ENCODE measurements at places on chromosomes 12 and 14. TPM values are rescaled to one million over a fixed set of nuclear protein-coding genes. Genes with fewer than 3 reads are reported as not detected.
A peak's percentile ranks its signal among the peaks of the same experiment; 100 is the strongest.

MEG3 gene
- total RNA-seq: not detected

DNA sequence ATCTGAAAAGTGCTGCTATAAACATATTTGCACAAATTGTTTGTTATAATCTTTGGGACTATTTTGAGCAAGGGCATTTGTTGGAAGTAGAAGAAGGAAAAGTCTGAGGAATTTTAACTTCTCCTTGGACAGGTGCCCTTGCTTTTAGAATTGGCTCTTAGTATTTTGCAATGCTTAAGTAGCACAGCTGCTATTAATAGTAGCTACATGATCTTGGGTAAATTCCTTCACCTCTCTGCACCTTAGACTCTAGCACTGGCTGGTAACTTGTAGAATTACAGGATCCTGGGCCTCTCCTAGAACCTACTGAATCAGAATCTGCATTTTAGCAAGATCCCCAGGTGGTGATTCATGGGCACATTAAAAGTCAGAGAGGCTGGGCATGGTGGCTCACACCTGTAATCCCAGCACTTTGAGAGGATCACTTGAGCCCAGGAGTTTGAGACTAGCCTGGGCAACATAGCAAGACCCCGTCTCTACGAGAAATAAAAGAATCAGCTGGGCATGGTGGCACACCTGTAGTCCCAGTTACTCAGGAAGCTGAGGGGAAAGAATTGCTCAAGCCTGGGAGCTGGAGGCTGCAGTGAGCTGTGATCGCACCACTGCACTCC, 10.8 kb upstream of the TMEM120B start:
- no peak for DNase-seq
- no peak overlapping the region for H3K27ac ChIP-seq
- no peak overlapping the region for H3K4me3 ChIP-seq
- H3K4me1 ChIP-seq: no peaks in the 10 kb centered on the region
- no peaks in the 10 kb centered on the region for H3K36me3 ChIP-seq

DNA sequence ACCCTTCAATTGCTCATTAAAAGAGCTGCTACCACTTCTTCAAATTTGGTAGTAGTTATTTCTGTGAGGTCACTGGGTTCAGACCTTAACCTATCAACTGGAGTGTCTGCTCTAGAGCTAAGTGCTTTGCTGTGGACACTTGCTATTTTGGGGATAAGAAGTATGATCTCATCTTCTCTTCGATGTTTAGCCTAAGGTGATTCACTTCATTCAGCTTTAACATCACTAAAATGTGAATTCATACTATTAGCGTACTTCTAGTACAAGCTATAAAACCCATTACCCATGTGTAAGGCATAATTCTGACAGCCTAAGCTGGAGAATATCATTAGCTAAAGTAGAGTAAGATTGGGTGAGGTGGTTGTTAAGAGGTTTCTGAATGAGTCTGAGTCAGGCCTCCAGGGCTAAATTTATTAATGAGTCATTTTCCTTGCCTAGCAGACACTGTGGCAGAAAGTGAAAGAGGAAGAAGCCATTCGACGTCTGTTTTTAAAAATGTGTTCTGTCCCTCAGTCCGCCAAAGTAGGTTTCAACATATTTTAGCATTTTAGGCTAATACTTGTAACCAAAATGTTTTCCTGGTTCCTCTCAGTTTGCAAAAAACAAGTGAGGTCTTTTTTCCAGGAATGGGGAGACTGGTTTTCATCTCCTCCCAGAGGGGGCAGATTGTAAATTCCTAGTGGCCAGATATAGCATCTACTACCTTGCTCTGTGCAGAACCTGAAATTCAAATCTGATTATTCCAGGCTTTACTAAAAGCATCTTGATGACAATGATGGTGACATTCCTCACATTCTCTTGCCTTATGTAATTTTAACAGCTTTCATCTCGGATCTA, 103.6 kb downstream of the SSPN start:
- no peaks in the 10 kb centered on the region for H3K36me3 ChIP-seq
- H3K27ac ChIP-seq: peak overlapping the region; percentile 75
- peak; percentile 95 for DNase-seq
- H3K27me3 ChIP-seq: no peaks in the 10 kb centered on the region

DNA sequence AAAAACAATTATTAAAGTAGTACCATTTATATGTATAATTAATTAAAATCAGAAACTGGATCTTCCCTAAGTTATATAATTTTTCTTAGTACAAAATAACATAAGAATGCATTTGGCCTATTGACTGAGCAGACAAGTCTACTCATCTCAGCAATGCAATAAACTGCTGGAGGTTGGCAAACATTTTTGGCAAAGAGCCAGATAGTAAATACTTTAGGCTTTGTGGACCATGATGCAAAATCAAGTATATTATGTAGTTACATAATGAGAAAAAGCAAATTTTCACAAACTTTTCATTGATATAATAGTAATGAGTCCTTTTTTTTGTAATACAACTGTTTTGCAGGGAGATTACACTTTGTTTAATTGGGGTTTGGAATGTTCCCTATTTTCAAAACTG, 30.9 kb downstream of the ERGIC2 start:
- peaks cover 75% of the 10 kb centered on the region for H3K36me3 ChIP-seq
- H3K4me3 ChIP-seq: no peak overlapping the region

DNA sequence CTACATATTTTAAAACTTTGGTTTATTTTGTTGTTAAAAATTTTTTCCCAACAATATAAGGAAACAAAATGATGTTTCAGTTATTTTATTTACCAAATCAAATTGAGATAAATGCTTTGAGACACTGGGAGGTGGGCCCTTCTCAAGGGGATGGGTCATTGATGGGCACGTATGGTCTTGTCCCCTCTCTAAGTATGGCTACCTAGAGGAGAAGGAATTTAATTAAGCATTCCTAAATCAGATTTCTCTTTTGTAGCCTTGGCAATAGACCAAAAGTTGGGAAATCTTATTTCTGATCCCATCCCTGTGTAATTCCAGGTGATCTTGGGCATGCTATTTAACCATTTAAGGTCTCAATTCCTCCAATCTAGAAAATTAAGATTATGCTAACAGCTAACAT, 79.0 kb downstream of the SCN8A start:
- no peak for DNase-seq
- H3K4me1 ChIP-seq: no peaks in the 10 kb centered on the region
- no peak overlapping the region for H3K27ac ChIP-seq
- H3K27me3 ChIP-seq: no peaks in the 10 kb centered on the region
- no peak overlapping the region for H3K4me3 ChIP-seq

- DNase-seq: no peak
These were observed 2.4 kb downstream of the IFT81 start for GRCh38 chr12:110126557-110126956.

DNA sequence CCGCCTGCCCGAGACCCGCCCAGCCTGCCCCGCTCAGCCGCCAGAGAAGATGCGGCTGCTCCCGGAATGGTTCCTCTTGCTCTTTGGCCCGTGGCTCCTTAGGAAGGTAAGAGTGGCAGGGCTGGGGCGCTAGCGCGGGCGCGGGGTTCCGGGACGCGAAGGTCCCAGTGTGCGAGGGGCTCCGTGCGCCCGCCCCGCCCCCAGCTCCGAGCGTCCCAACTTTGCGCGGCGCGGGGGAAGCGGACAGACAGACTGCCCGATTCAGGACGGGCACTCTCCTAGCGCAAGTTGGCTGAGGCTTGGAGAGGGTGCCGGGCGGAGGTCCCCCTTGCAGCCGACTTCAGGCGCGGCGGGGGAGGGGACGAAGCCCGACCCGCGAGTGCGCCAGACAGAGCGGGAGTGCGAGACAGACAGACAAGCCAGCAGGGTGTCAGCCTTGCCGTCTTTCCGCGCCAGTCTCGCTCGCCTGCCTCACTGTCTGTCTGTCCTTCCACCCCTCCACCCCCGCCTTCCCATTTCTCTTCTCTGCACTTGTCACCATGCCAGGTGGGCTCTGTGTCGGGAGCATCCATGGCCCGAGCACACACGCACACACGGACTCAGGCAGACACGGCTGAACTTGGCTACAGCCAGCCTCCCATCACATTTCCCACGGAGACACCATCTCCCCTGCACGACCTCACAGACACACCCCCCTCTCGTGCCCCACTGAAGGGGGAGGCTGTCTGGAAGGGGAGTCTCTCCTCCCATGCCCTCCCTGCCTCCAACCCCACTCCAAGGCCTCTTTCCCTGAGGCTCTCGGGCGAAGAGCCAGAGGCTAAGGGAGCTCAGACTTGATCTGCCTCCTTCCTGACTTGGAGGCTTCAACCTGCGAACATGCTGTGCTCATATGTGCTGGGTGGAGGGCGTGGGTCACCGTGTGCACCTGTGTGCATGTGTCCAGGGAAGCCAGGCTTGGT, 606 bp downstream of the NXPH4 start:
- DNase-seq: peak; percentile 41
- peak overlapping the region; percentile 68 for H3K4me3 ChIP-seq

DNA sequence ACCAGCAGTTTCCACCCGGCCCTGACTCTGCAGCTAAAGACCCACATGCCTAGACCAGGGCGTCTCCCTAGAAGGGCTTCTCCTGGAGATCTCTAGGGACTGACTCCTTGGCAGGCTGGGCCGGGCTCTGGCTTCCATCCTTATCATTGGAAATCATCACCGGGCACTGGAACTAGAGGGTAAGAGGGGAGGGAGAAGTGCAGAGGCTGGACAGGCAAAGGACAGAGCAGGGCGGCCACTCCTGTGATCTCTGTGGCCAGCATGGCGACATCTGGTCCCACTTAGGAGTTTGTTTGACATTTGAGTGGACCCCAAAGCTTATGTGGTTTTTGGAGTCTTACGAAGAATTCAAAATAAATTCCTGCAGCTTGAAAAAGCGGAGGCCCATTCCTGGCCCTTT, 7.1 kb downstream of the LTBP2 start:
- H3K4me1 ChIP-seq: no peaks in the 10 kb centered on the region
- H3K36me3 ChIP-seq: no peaks in the 10 kb centered on the region
- no peak for DNase-seq
- H3K27ac ChIP-seq: no peak overlapping the region

- no peaks in the 10 kb centered on the region for H3K4me1 ChIP-seq
- DNase-seq: peak; percentile 88
- H3K4me3 ChIP-seq: no peak overlapping the region
- no peaks in the 10 kb centered on the region for H3K27me3 ChIP-seq
- H3K36me3 ChIP-seq: no peaks in the 10 kb centered on the region
These were observed 60.6 kb downstream of the PTPRB start for GRCh38 chr12:70576341-70577282.

DNA sequence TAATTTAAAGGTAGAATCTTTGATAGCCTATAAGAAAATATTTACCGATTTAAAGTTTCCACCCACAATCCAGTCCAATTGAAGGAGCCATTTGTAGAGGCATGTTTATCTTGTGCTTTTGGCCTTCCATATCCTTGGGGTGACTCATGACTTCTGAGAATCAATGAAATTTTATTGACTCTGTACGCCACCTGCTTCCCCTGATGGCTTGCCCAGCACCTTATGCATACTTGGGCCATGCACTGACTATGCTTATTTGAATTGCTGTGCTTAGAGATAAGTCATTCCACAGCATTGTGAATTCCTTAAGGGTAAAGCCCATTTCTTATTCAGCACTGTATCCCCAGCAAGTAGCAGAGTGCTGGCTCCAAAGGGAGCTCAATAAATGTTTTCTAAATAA, 954.8 kb upstream of the SEL1L start:
- no peaks in the 10 kb centered on the region for H3K36me3 ChIP-seq
- no peak overlapping the region for H3K4me3 ChIP-seq

PRH2 gene
- not detected for total RNA-seq

DNA sequence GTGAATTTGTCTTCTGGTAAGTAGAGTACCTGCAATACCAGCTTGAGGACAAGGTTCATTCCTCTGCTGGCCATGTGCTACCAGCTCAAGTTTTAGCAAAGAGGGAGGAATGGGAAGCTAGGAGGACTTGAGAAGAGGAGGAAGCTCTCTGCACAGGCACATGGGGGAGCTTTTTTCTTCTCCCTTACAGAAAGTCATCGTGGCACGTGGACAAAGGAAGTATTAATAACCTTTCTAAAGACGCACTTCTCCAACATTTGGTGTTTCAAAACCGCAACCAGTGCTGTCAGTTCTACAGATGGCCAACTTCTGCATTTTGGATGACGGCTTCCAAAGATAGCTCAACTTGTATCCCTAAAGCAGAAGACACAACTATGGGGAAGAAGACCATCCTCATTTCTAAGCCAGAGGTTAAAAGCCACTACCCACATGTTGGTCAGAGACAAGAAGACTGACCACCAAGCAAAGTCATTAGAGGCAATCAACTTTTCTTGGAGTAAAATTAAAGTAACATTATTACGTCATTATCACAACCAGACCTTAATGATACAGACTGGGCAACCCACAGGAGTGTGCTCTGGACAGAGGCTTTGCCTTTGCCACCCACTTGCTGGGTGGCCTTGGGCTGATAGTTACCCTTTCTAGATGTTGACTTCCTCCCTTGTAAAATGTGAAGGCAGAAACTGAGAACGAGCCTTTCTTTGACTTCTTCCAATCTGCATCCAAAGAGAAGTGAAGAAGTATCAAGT, 12.3 kb upstream of the TMED10 start:
- H3K27me3 ChIP-seq: no peaks in the 10 kb centered on the region
- H3K4me1 ChIP-seq: no peaks in the 10 kb centered on the region
- no peak overlapping the region for H3K4me3 ChIP-seq
- no peaks in the 10 kb centered on the region for H3K36me3 ChIP-seq
- H3K27ac ChIP-seq: no peak overlapping the region
- no peak for DNase-seq

DNA sequence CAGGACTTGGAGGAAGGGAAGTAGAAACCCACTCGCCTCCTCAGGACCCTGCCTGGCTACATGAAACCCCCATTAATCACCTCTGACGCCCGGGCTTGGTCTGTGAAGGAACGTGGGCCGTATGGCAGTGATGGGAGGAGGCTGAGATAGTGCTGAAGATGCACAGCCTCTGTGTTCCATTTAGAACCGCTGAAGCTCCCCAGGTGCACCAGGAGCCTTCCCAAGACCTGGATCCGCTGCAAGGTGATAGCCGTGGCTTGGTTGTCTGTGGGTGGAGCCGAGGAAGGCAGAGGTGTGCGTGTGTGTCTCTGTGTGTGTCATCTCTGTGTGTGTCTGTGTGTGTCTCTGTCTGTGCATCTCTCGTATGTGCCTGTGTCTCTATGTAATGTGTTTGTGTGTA, 293.1 kb downstream of the CACNA1C start:
- no peak for DNase-seq
- H3K27me3 ChIP-seq: peaks cover 29% of the 10 kb centered on the region
- H3K27ac ChIP-seq: no peak overlapping the region

DNA sequence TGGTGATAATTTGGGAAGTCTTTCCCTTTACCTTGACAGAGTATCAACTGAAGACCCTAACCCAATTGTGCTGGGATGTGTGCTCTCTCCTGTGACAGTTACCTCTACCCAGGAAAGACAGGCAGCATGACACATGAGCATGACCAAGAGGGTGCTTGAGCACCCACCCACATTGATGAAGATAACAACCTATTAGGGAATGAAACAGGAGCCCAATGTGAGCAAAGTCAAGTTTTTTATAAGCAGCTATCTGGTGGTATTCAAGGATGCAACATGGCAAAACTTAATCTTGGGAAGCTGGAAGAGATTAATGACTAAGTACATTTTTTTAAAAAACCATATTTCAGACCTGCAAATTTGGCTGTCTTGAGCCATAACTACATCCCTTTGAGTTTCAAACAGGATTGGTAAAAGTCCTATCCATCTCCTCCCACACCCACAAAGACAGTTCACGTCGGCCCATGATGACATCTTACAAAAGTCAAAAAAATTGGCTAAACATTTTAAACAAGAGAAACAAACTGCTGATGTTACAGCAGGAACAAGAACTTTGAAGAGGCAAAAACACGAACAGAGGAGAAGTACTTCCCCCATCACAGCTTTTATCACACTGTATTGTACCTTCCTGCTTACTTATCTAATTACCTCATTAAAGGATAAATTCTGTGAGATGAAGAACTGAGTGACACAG, 60.3 kb downstream of the MED13L start:
- H3K27ac ChIP-seq: no peak overlapping the region
- no peak overlapping the region for H3K4me3 ChIP-seq
- no peaks in the 10 kb centered on the region for H3K36me3 ChIP-seq
- no peak for DNase-seq
- H3K4me1 ChIP-seq: peaks cover 2% of the 10 kb centered on the region

Data from PC-3 (cell line).